Activated effector memory CD4-positive, alpha-beta T cell treated with Interleukin-2 at 50 U/mL for 16 hours (primary cell): ENCODE measurements at places on chromosomes 4 and X.

DNA sequence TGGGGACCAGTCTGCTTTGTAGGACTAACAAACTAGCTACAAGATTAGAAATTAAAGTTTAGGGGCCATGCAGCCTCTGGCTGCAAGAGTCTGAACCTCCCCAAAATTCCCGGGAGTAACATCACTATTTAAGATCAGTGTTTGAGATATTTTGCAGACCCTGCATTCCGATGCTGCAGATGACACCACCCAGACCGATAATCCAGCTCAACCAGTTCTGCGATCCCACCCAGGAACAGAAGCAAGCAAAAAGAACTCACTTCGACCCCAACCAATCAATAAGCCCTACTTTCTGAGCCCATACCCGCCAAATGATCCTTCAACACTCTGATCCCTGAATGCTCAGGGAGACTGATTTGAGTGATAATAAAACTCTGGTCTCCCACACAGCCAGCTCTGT lies 877.8 kb downstream of the FAT4 start:
- no peak for DNase-seq

- DNase-seq: no peak
Observed at GRCh38 chr4:168045354-168045753, 47.0 kb upstream of the ANXA10 start.

GRCh38 chrX:91435395-91435794 lies 756 bp downstream of the PABPC5 start:
- DNase-seq: no peak

DNA sequence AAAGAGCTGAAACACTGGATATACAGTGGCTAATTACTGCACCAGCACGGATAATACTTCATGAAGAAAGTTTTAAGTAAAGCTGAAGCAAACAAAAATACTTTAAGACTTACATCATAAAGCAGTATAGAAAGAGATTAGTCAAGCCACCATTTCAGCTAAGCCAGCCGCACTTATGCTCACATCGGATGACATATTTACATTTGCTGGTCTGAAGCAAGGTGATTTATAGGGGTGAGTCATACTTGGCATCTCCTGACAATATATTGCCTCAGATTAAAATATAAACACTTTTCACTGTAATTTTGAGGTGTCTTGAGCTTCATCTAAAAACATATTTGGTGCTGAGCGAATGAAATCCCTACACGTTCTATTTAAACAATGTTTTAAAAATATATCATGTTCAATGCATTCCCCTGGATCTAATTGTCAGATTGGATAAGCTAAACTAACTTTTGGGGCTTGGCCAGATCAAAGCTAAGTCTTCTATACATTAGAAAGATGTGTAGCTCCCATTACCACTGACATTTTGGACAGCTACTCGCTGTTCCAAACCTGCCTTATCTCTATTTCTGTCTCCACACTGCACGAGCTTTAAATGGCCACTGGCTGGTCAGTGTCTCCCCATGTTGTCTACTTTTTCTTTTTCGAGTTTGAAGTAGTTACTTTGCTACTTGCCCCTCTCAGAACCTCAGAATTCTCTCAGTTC lies 103.2 kb downstream of the VCX2 start:
- DNase-seq: no peak

- DNase-seq: no peak
Observed at GRCh38 chr4:151238477-151238876, 38.5 kb upstream of the PRSS48 start.

GRCh38 chrX:9351126-9351525 lies 113.7 kb upstream of the TBL1X start:
- DNase-seq: no peak
